ENCODE measurements at places on chromosomes 2 and 18. TPM values are rescaled to one million over a fixed set of nuclear protein-coding genes. Genes with fewer than 3 reads are reported as not detected.

The IL37 gene
- total RNA-seq: not detected

The TOGARAM2 gene
- under 0.01 TPM for total RNA-seq

The PDIA6 gene
- 55.0 TPM for total RNA-seq

The PLEK gene
- total RNA-seq: 4.4 TPM

The ATP6V1C2 gene
- 134 TPM for total RNA-seq

The MSGN1 gene
- total RNA-seq: not detected

Data from vagina (tissue), 2 donors.